ENCODE measurements at places on chromosomes 4 and X.
A peak's percentile ranks its signal among the peaks of the same experiment; 100 is the strongest.

- DNase-seq = no peak
Observed at GRCh38 chrX:12162420-12162819, 24.1 kb downstream of the FRMPD4 start.

GRCh38 chrX:51889851-51890250, 3.6 kb upstream of the MAGED1 start:
- no peak for DNase-seq

DNA sequence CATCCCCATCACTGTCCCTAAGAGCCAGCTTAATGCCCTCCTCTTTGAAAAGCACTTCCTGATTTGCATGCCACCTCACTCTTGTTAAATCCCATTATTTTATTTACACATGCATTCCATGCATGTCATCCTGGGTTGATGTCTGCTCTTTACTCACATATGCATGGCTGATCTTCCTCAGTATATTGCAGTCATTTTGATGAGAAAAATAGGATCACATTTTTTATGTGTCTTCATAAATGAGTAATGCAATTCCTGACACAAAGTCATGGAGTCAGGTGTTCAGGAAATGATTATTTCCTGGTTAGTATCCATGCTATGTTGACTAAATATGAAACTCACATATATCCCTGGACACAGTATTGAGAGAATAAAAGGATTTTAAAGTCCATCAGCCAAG, 204.7 kb downstream of the SLIT2 start:
- DNase-seq = no peak

GRCh38 chrX:149638860-149639259, 7.3 kb upstream of the TMEM185A start:
- no peak for DNase-seq

DNA sequence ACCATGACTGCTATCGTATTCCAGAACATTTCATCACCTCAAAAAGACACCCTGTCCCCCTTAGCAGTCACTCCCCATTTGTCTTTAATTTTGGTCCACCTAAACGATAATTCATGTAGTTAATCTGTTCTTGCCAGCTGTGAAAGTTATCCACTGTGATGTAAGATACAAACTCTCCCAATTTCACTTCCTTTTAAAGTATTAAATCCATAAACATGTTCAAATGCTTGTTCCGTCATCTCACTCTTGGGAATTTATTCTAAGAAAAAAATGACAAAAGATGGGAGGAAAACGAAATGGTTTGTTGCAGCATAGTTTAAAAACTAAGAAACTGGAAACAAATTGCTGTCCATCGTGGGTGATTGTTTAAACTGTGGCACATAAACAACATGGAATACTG, 53.7 kb upstream of the IRF2 start:
- DNase-seq = no peak

- no peak for DNase-seq
Observed at GRCh38 chr4:7956270-7956808, 16.7 kb upstream of the AFAP1 start.

GRCh38 chr4:149932188-149932587, 116.5 kb upstream of the IQCM start:
- DNase-seq = no peak

DNA sequence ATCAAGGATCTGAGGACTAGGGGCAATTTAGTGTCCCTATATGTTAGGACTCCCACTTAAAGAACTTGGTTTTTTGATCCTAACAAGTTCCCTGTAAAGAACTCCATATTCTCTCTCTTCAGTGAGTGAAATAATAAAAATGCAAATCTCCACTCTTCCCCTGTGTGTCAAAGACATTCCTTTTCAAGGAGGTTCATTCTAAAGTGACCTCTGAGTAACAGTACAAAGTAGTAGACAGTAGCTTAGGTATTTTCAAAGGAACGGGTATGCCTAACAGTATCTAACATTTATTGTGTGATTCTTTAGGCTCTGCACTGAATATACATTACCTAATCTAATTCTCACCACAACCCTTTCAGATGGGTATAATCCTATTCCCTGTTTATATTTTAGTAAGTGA, 58.4 kb upstream of the SCOC start:
- no peak for DNase-seq

DNA sequence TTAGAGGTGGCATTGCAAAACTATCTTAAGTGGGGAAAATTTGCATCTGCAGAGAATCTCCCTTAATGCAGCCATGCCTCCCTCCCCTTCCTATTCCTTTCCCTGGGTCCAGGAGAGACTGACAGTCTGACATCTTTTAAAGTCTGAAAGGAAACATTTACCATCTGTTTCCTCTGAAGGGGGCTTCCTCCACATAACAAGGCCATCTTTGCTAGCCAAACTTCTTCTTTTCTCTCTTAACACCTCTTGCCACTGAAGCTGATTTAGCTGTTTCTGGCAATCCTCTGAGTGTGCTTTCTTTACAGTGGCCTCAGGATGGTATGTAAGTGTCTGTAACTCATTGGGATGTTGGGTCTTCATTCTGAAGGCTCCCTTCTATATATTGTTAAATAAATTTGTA, 34.6 kb upstream of the AADAT start:
- DNase-seq = no peak

GRCh38 chr4:186910385-186910784, 186.7 kb upstream of the FAT1 start:
- no peak for DNase-seq

DNA sequence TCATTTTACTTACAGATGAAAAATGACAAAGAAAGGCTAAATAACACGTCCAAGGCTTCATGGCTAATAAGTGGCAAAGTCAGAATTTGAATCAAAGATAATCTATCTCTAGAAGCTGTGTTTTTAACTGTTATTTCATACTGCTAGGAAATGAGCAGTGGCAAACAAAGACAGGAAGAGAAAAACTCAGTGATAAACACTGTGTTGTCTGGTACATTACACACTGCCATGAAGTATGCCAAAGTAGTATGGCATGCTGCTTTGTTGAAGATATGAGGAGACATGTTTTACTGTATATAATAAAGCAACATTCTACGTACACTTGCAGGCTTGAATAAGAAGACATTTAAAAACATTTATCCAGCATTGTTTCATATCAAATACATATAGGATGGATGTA, 49.5 kb downstream of the TIGD2 start:
- DNase-seq = no peak

GRCh38 chrX:115226929-115227328, 7.0 kb downstream of the LRCH2 start:
- no peak for DNase-seq

GRCh38 chr4:57374866-57375595, 264.8 kb upstream of the IGFBP7 start:
- DNase-seq = no peak

GRCh38 chrX:153871946-153872878, 13.8 kb downstream of the L1CAM start:
- no peak for DNase-seq

- peak; percentile 52 for DNase-seq
Observed at GRCh38 chrX:39174772-39175417, 373.6 kb downstream of the MID1IP1 start.

DNA sequence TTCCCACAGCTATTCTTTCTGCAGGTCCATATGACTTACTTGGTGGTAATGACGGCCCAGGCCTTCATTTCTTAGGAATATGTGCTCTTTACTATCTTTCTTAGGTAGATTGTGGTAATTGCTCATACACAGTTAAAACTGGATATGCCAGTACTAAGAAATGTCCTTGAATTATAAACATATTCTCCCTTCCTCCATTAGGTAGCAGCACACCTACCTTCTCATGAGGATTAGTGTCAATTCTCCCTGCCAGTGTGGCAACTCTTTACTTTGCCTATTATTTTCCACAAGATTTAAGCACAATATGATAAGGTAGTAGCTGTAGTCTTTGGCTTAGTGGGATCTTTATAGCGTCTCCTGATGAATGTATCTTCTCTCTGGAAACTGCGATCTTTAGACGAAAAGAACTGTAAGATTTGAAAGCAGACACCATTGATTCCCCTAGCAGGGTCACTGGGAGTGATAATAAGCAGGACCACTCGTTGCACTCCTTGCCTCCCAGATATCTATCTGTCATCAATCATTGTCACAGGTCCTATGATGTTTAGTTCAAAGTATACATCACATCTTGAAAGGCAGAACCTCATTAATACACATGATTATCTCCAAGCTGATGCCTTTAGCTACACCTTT, 1240.7 kb downstream of the C4orf33 start:
- DNase-seq = no peak

DNA sequence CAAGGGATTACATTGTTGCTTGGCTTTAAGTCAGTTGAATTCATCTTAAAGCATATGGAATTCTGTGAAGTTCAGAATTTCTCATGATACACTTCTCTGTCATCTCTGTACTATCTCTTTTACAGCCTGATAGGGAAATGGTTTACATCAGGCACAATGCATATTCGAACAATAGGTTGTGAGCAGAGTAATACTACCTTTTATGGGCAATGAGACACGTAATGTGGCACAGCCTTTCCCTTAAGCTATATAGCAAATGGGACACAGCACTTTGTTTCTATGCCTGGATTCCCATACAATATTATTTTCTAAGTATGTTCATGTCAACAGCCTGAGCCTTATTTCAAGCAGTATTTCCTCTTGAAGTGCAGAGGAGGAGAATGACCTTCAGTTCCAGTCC, 58.4 kb downstream of the SYNPO2 start:
- no peak for DNase-seq

GRCh38 chrX:295136-295535, 14.0 kb downstream of the PLCXD1 start:
- no peak for DNase-seq

- DNase-seq = no peak
Observed at GRCh38 chrX:21972721-21973120, 32.2 kb downstream of the SMS start.

DNA sequence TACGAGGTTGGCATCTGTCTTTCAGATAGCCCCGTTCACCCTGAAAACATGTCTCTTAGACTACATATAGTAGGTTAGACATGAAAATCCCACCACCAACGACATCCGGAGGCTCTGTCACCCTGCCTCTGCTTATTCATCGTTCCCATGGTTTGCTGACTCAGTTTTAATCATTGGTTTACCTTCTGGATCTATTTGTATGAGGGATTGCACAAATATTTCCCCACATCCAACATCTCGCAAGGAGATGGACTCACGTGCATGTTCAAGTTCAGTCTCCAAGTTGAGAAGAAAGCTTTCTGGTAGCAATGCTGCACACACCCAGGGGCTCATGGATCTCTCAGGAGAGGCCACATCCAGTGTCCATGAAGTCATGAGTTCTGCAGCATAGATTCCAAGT, 10.8 kb downstream of the CETN2 start:
- DNase-seq = no peak

DNA sequence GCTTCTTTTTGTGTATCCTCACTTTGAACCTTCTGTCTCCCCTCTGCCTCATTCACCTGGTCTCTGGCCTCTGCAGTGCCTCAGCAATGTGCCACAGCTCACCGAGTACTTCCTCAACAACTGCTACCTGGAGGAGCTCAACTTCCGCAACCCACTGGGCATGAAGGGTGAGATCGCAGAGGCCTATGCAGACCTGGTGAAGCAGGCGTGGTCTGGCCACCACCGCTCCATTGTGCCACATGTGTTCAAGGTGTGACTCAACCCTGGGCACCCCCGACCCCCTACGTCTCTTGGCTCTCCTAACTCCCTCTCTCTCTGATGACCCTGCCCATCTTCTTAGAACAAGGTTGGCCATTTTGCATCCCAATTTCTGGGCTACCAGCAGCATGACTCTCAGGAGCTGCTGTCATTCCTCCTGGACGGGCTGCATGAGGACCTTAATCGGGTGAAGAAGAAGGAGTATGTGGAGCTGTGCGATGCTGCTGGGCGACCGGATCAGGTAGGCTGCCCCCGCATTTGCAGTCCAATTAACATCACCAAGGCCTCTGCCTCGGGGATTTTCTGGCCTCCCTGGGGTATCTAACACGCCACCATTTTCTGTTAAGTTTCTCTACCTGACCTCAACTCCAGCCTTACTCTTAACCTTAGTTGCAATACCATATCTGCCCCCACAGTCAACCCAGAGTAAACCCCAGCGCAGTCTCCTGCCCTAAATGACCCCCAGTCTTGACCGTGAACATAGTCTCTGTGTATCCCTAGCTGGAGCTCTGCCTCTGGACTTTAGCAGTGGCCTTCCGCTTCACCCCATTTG, 8.6 kb downstream of the USP11 start:
- DNase-seq = no peak

- DNase-seq = no peak
Observed at GRCh38 chrX:13966071-13966792, 63.5 kb downstream of the GEMIN8 start.

- no peak for DNase-seq
Observed at GRCh38 chr4:41696763-41697162, 51.8 kb downstream of the PHOX2B start.

- no peak for DNase-seq
Observed at GRCh38 chr4:112726041-112726440, 89.1 kb downstream of the LARP7 start.

GRCh38 chr4:24965627-24966026, 52.8 kb upstream of the CCDC149 start:
- DNase-seq = no peak

- DNase-seq = no peak
Observed at GRCh38 chrX:97704881-97705280, 821.2 kb downstream of the RPA4 start.

DNA sequence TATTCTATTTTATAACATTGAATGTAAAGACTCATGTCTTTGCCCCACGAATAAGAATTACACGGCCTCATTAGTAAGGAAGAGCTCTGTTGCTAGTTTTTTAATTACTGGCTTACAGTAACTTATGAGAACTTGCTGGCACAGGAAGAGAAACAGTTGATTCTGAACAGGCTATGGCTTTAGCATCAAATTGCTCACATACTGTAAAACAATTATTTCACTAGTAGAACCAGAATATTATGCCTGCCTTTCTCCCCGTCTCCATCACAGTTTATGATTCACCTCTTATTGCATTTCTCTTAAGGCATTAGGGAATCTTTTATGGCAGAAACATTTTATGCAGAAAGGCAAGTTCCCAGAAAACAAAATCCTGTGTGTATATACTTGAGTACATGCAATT, 126.1 kb downstream of the SPRY1 start:
- DNase-seq = no peak

GRCh38 chr4:17447056-17447455, 64.8 kb downstream of the QDPR start:
- no peak for DNase-seq

- DNase-seq = no peak
Observed at GRCh38 chr4:113593400-113594230, 167.9 kb downstream of the CAMK2D start.

GRCh38 chr4:21457086-21457840, 491.3 kb downstream of the KCNIP4 start:
- DNase-seq = no peak

DNA sequence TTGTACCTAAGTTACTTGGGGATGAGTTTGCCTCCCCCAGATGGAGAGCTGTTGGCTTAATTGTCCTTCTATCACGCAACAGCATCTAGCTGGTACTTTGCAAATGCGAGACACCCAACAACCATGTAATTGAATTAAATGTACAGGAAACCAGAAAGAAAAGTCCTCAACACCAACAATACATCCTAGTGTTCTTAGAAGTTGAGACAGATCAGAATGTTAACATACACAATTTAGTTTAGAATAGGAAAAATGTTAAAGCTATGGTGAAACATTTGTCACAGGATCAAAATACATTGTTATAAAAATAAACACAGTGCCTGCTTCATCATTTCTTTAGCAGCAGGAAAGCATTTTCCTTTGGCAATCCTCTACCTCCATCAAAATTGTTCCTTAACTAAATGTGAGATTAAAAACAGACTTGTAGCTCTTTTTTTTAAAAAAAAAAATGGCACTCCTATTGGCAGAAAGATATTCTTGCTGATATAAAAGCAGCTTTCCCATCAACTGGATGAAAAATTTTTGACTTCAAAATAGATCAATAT, 163.1 kb upstream of the MID1 start:
- DNase-seq = no peak

- no peak for DNase-seq
Observed at GRCh38 chr4:166311169-166311568, 438.1 kb downstream of the TLL1 start.

GRCh38 chr4:20761382-20761781, 61.1 kb downstream of the PACRGL start:
- DNase-seq = no peak

All from NCI-H2107 (cell line).